ENCODE measurements at places on chromosomes 5 and 9. TPM values are rescaled to one million over a fixed set of nuclear protein-coding genes. Genes with fewer than 3 reads are reported as not detected.

DNA sequence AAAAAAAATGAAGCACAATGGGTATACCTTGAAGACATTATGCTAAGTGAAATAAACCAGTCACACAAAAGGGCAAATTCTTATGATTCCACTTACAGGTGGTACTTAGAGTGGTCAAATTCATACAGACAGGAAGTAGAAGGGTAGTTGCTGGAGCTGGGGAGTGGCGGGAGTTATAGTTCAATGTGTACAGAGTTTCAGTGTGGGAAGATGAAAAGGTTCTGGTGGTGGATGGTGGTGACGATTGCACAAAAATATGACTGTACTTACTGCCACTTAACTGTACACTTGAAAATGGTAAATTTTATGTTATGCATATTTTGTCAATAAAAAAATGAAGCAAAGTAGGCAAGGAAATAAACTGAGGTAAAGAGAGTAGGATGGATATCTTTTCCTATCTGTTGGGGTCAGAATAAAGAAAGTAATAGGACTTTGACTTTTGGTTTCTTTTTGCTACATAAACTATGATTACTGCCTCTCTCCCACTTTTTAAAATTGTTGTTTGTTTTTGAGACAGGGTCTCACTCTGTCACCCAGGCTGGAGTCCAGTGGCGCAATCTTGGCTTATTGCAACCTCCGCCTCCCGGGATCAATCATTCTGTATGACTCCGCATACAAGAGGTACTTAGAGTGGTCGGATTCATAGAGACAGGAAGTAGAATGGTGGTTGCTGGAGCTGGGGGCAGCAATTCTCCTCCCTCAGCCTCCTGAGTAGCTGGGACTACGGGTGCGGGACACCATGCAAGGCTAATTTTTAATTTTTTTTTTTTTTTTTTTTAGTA is 4.0 kb upstream of the PSAT1 start:
- DNase-seq, result no peak

- no peak for DNase-seq
Observed at GRCh38 chr9:14418941-14419937, 105.3 kb upstream of the NFIB start.

DNA sequence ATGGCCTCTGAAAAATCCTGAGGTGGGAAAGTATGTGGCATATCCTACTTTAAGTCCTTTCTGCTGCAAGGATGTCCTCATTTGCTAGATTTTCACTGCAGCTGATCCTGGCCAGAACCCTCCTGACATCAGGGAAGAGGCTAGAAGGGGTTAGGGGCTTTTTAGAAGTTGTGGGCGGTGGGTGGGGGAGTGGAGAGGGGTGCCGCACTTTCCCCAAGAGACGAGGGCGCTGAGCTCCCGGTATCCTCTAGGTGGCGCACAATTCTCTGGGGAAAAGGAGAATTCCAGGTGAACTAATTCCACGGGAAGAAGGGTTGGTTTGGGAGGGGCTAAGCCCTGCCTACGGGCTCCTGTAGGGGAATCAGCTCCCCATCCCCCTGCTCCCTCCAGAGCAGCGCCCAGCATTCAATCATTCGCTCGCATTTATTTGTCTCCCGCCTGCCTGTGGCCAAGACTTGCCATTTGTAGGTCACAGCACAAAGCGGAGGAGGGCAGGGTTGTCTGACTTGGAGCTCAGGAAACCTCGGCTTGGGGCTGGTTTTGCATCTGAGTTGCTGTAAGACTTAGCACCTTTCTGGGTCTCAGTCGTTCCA is 42.9 kb upstream of the HAND1 start:
- DNase-seq, result no peak

SPATA31C1 gene
- total RNA-seq, result not detected

DNA sequence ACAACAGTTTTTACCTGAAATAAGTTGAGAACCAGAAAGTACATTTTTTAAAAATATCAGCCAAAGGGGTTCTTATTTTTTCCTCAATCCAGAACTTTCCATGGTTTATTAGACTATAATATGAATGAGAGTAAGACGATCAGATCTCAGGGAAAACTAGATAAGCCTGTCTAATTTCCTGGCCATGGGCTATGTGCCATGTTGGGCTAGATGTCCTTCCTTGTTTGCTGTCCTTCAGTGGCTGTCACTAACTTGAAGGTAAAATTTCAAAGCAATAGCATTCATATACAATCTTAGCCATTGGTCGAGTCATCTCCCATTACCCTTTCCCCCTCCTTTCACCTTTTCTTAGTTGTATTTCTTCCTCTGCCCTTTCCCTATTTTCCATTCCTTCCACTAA is 179.5 kb upstream of the PPP1R2B start:
- no peak for DNase-seq

All from posterior vena cava (tissue), 2 donors.